ENCODE measurements at places on chromosomes 3 and 15.

- DNase-seq, result no peak
Measured at GRCh38 chr3:56621681-56622080, 61.4 kb downstream of the TASOR start.

DNA sequence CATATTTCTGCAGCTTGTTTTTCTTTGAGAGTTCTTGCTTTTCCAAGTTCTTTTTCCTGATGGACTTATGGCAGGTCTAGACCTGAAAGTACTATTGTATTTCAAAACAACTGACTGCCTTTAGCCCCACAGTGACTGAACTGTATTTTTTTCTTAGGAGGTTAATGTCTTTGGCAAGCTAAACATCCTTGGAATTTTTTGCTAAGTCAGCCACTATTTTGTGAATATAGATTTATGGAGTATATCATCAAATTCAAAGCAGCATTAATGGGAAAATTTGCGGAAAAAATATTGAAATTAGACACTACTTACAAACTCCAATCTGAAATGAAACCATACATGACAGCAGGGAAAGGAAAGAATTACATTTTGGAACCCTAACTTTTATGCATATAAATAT, 8.6 kb downstream of the PIK3CA start:
- no peak for DNase-seq

- DNase-seq, result no peak
Measured at GRCh38 chr3:64094713-64095079, 71.4 kb upstream of the PSMD6 start.

GRCh38 chr15:96747291-96747690, 416.8 kb downstream of the NR2F2 start:
- DNase-seq, result no peak

DNA sequence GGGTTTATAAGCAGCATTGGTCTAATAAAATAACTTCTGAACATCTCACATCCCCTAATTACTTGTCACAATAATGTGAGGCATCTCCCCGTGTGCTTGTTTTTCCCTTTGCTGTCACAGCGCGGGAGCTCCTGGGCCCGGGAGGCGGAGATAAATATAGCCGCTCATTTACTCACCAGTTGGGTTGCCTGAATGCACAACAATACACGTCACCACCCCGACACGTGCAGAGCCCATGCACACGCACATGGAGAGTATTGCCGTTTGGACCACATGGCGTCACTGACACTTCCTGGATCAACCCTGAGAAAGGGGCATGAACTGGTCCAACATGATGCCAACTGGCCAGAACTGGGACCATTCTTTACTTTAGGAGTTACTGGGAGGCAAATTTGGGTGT, 76.2 kb downstream of the MRPL46 start:
- no peak for DNase-seq

DNA sequence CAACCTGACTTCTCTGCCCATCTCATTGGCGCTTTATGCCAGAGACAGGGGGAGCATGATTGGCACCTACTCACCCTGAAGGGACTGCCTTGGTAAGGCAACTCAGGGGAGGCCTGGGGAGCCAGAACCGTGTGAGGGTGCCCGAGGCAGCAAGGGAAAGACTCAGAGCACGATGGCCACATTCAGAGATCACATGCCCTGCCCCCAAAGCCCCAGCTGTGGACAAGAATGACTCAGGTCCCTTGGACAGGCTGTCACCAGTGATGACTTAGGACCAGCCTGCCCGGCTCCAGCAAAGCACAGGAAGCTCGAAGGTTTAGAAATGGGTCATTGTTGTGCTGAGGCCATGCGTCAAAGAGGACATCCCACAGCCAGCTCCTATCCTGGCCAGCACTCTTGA, 49.1 kb upstream of the LIMD1 start:
- DNase-seq, result no peak

All from CD4-positive, alpha-beta T cell treated with Interleukin-17A for 4 hours (primary cell).